Activated T-helper 1 cell treated with anti-CD3 and anti-CD28 coated beads, Interleukin-2, amount 50 U/mL, for 16 hours (primary cell): ENCODE measurements at places on chromosomes 1 and 21.

DNA sequence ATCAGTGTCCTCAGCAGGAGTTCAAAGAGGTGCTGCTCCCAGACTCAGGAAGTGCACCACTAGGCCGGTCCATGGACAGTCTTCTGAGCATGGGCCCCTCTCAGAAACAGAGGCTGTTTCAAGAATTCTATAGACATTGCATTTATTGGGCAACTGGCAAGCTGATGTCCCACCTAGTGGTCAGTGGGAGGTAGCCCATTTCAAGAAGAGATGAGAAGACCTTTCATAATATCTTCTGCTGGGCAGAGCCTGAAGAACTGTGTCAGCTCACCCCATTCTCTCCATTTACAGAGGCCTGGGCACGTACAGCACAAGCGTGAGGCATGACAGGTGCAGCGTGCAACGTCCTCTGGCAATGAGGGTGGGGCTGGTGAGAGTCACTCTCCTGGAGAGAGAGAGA lies 216.0 kb downstream of the DYRK1A start:
- DNase-seq, result no peak

DNA sequence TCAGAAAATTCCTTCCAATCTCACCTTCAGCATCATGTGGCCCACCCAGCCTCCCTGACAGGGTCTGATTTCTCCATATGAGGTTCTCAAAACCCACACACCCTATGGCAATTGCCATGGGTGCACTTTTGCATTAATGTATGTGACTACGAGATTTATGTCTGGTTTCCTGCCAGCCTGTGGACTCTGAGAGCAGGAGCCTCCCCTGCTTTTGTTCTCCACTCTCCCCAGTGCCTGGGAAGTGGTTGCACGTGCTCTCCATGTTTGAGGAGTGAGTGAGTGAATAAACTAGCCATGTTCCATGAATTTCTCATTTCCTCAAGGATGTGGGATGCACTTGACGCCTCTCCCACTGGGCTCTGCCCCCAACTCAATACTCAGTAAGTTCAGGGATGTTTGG lies 91.2 kb downstream of the ACTL8 start:
- no peak for DNase-seq

- no peak for DNase-seq
These were observed 2.3 kb downstream of the H3-3A start for GRCh38 chr1:226064816-226065248.

DNA sequence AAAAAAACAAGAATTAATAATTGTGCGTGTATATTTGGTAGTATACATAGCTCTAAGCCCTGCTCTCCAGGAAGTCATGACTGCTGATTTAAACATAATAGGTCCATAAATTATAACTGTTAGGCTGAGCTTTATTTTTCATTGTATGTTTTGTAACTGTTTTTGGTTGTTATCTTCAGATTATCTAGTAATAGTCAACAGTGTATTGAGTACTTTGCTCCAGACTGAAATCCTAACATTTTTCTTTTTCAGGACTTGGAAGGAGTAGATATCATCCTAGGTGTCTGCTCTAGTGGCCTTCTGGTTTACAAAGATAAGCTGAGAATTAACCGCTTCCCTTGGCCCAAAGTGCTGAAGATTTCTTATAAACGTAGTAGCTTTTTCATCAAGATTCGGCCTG lies 90.9 kb downstream of the TMEM200B start:
- DNase-seq, result no peak

DNA sequence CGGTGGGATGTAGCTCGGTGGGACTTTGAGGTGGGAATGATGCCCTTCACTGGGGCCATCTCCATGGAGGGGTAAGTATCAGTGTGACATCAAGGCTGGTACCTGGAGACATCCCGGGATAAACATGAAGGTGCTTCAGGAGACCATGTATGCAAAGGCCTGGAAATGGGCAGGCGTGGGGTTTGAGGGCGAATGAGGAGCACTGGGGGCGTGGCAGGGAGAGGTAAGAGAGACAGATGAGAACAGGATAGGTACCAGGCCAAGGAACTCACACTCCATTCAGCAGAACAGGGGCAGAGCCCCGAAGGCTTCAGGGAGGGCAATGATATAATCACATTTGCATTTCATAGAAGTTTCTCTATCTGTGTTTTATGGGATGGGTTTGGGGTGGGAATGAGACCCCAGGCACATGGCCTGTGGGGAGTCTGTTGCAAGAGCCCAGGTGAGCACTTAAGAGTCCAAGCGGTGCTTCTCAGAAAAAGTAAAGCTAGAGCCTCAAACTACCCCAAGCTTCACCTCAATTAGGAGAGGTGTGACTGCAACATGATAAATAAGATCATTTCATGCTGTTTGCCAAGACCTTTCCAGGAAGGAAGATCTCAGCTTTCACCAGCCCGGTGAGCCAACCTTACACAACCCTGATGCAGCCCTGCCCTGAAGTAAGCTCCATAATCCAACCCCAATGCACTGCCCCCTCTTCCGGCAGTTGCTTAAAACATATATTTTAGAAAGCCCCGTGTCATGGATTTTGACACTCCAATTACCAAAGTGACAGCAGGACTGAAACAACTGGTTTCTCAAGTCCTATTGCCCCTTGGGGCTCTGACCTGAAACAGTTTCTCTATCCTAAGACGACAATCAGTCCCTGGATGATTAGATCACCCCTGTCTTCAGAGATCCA lies 7.4 kb downstream of the S100A9 start:
- DNase-seq, result no peak

- DNase-seq, result no peak
These were observed 20.8 kb downstream of the FAM151A start for GRCh38 chr1:54602554-54602953.

- no peak for DNase-seq
These were observed 297.1 kb upstream of the ZRANB2 start for GRCh38 chr1:71377886-71378285.

DNA sequence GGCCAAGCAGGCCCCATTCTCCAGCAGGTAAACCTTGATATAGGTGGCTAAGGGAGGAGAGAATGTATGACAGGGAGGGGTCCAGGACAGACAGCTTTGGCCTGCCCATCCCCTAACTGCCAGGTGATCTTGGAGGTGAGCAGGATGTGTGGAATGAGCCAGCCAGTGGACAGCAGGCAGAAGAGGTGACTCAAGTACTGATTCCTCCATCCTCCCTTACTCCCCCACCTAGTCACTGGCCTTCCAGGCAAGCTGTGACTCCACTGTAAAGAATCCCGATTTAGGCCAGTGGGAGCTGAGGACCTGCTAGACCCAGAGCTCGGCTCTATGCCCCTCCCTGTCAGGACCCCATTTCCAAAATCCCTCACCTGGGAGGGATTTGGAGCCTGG lies 36.6 kb downstream of the RIMS3 start:
- no peak for DNase-seq

DNA sequence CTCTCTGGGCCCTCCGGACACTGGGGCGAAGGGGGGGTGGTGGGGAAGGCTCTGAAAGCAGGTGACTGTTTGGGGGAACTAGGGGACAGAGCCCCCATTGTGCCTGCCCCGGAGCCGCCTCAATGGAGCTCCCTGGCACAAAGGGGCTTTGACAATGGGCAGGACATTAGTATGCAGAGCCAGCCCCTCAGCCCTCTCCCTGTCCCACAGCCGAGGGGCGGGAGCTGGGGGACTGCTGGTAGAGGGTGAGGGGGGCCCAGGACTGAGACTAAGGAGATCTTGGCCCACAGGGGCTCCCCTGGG lies 7.8 kb downstream of the KCNJ10 start:
- DNase-seq, result no peak

GRCh38 chr21:15062606-15062965 lies 2.2 kb downstream of the NRIP1 start:
- DNase-seq, result no peak

GRCh38 chr1:41492341-41492848 lies 7.9 kb upstream of the EDN2 start:
- no peak for DNase-seq

GRCh38 chr1:117093091-117093534 lies 28.4 kb downstream of the TRIM45 start:
- no peak for DNase-seq

DNA sequence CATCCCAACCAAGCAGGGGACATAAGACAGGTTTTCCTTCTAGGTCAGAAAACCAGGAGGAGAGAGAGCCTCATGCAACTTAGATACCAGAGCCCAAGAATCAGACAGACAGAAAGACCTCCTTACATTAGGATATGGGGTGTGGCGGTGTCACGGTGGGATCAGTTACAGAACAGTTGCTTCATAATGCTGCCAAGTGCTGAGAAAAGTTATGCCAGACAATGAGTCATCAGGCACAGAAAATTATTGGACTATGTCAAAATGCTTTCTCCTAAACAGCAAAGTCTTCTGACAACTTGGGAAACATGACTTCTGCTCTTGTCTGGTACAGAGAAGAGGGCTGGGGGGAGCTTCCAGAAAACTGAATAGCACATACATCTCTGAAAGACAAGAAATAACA lies 1120.2 kb upstream of the TMPRSS15 start:
- no peak for DNase-seq

DNA sequence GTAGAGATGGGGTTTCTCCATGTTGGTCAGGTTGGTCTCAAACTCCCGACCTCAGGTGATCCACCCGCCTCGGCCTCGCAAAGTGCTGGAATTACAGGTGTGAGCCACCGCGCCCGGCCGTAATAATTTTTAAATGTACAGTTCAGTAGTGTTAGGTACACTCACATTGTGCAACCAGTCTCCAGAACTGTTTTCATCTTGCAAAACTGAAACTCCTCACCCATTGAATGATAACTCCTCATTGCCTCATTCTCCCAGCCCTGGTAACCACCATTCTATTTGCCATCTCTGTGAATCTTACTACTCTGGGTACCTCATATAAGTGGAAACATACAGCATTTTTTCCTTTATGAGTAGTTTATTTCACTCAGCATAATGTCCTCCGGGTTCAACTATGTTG lies 3.4 kb downstream of the NLRP3 start:
- DNase-seq, result no peak

DNA sequence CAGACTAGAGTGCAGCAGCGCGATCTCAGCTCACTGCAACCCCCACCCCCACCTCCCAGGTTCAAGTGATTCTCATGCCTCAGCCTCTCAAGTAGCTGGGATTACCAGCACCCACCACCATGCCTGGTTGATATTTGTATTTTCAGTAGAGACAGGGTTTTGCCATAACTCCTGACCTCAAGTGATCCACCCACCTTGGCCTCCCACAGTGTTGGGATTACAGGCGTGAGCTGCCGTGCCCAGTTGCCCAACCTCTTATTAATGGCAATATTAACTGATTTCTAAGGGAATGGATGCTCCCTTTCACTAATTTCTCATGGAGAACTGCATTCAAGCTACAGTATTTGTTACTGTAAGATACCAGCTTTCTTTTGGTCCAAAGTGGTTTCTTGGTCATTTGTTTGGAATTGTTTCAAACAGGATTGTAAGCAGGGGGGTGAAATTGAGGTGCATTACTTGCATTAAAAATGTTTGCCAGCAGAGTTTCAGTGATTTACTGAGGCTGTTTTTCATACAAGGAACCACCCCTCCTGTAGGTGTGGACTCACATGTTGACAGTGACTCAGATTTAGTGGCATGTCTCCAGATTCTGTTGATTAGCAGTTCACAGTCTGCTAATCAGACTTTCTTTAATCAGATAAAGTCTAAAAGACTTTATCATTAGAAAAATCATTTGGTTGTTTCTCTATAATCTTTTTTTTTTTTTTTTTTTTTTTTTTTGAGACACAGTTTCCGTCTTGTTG lies 3.9 kb upstream of the TGFBR3 start:
- no peak for DNase-seq

DNA sequence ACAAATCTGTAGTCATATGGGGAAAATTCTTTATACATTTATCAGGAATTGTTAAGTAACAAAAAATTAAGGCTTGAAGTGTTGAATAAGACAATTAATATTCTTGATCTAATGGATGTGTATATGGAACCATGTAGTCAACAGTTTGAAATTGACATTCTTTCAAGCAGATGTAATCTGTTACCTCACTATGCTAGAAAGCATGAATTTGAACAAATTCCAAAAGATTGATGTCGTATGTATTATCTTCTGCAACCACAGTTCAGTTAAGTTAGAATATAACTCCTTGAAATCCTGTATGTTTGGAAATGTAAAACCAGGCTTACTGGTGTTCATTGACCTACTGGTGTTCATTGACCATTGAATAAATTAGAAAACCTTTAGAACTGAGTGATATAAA lies 16.1 kb downstream of the CCDC18 start:
- no peak for DNase-seq

DNA sequence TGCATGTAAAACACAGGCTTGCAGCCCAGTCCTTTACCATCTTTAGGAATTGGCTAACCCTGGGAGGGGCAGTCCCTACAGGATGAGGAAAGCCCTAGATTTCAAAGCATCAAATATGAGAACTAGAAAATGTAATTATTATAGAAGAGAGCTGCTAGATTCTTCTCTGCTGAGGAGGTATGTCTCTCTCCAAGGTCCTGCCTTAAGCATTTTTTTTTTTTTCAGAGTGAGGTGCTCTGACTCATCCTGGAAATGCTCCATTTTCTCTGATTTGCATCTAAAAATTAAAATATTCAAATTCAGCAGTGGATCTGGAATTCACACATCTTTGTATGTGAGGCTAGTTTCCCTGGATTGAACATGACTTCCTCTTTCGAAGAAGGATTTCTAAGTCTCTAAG lies 149.8 kb downstream of the ZNF648 start:
- DNase-seq, result no peak

GRCh38 chr1:57010511-57010910 lies 44.7 kb upstream of the C8B start:
- DNase-seq, result no peak

GRCh38 chr1:164695956-164696665 lies 137.1 kb downstream of the PBX1 start:
- DNase-seq, result no peak

- no peak for DNase-seq
These were observed 7.8 kb downstream of the CELSR2 start for GRCh38 chr1:109256971-109257681.

GRCh38 chr1:186620566-186621350 lies 59.5 kb downstream of the PTGS2 start:
- DNase-seq, result no peak

DNA sequence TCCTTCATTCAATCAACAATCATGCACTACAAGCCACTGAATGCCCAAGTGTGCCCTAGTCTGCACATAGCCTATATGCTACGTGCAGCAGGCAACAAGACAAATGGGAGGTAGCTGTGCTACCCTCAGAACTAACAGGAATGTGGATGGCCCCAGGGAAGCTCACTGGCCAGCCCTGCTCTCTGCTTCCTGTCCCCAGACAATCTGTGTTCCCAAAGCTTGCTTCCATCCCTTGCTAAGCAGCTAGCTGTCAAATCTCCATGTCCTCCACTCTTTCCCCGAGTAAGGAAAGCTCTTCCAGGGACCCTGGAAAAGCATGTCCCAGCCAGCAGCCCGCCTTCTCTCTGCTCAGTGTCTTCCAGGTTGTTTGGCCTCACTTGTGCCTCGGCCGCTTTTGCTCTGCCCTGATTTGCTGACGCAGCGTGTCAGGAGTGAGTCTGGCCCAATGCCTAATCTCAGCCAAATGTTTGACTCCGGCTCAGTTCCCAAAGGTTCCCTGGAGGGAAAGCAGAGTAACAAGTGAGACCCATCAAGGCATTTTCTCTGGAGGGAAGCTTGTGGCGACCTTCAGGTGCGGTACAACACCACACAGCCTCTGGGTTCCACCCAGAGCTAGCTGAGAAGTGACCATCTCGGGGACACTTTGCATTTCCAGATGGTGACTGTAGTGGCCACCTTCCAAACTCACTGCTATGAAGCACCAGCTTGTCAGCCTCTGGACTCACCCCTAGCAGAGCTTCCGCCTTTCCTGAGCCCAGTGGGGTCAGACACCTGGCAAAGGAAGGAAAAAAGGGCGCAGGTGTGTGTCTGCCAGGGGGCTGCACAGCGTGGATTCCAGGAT lies 243.4 kb downstream of the RHOU start:
- DNase-seq, result no peak
